Stimulated activated CD4-positive, alpha-beta T cell treated with anti-CD3 and anti-CD28 coated beads, Interleukin-12 subunit alpha, Interleukin-12 subunit beta, amount 100 ng/mL, for 24 hours (primary cell): ENCODE measurements at places on chromosomes 5 and 9.

DNA sequence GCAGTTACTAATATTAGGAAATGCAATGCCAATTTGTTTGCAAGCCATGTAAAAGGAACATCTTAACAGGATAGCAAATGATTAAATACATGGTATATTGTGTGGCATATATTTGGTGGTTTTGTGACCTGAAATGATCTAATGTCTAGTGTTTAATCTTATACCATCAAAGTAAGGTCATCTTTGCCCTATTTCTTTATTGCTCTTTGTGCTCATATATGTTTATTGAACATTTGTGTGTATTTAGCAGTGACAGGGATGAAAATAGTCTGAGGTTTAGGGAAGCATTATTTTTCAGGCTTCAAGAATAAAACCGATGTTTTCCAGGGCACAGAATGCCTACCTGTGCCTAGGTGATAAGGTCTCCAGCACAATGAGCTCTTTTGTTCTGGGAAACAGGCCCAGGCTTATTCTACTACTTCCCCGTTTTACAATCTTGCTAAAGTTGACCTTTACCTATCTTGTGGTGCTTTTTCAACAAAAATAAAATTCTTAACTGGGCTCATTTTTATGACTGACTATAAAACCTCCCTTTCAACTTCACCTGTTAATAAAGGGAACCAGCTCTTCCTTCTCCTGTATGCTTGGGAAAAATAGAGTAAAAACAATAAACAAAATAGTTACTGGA, 105.6 kb upstream of the ANKH start:
- no peak for DNase-seq

- peak; percentile 41 for DNase-seq
Observed at GRCh38 chr5:173781816-173782670, 106.1 kb upstream of the CPEB4 start.

- no peak for DNase-seq
Observed at GRCh38 chr9:138052322-138052615, 174.7 kb downstream of the CACNA1B start.

GRCh38 chr5:177612215-177612673, 12.3 kb downstream of the B4GALT7 start:
- DNase-seq, result no peak

GRCh38 chr9:99590840-99591239, 230.8 kb upstream of the NR4A3 start:
- no peak for DNase-seq

DNA sequence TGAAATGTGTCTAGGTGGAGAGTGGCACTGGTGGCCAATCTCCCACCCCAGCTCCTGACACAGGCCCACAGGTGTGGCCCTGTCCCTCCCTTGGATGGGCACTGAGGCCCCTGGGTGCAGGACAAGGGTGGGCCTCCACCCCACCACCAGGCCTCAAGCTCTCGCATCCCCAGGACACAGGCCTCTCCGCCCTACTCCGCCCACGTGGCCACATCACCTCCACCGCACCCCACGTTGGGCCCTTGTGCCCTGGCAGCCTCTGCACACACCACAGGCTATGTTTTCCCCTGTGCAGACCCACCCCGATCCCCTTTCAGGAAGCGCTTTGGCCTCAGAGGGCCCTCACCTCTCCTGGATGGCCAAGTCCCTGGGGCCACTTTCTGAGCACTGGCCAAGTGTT, 54.7 kb downstream of the SECISBP2 start:
- DNase-seq, result no peak

GRCh38 chr5:178326374-178326715, 93.7 kb upstream of the PHYKPL start:
- no peak for DNase-seq

GRCh38 chr9:2620919-2621721, 467 bp upstream of the VLDLR start:
- peak; percentile 12 for DNase-seq

DNA sequence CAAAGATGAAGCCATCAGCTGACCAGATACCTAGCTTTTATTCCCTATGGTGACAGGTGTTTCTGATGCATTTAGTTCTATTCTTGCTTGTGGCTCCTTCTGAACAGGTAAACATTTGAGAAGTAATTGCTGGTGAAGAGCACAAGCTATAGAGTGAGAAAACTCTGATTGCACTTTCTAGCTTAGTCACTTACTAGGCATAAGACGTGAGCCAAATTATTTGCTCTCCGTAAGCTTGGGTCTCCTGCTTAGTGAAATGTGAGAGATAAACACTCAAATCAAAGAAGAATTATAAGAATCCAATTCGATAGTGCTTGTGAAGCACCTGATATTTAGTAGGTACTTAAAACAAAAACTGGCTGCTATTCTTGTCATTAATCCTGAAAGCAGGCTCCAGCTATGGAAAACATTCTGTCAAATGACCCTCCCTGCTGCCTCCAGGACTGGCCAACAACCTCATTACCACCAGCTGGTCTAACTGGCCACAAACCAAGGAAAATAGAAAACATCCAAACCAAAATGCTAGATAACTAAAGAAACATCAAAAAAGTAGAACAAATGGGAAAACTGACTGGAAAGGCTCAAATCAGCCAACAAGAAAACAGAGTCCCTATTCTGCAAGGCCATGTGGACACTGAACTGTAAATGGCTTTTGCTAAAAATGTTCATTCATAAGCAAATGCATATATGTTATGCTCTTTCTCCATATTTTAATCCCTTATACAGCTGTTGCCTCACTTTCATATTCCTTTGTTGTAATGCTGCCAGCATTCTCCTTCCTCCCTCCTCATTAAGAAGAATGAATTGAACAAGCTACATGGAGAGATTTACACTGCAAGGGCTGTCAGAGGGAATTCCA, 616.1 kb downstream of the DTWD2 start:
- DNase-seq, result no peak

DNA sequence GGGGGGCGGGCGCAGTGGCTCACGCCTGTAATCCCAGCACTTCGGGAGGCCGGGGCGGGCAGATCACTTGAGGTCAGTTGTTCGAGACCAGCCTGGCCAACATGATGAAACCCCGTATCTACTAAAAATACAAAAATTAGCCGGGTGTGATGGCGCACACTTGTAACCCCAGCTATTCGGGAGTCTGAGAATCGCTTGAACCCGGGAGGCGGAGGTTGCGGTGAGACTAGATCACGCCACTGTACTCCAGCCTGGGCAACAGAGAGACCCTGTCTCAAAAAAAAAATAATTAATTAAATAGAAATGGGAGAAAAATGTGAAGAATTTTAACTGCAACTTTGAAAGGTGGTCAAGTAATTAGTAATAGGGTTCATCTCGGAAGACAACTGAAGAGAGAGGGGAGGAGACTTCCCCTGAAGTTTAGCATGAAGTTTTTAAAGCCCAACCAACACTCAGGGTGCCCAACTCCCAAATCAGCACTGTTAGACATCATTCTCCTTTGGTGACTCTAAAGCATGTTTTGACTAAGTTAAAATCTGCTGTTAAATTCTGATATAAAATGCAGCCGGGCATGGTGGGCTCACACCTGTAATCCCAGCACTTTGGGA, 1.4 kb upstream of the CSNK1A1 start:
- DNase-seq, result no peak

DNA sequence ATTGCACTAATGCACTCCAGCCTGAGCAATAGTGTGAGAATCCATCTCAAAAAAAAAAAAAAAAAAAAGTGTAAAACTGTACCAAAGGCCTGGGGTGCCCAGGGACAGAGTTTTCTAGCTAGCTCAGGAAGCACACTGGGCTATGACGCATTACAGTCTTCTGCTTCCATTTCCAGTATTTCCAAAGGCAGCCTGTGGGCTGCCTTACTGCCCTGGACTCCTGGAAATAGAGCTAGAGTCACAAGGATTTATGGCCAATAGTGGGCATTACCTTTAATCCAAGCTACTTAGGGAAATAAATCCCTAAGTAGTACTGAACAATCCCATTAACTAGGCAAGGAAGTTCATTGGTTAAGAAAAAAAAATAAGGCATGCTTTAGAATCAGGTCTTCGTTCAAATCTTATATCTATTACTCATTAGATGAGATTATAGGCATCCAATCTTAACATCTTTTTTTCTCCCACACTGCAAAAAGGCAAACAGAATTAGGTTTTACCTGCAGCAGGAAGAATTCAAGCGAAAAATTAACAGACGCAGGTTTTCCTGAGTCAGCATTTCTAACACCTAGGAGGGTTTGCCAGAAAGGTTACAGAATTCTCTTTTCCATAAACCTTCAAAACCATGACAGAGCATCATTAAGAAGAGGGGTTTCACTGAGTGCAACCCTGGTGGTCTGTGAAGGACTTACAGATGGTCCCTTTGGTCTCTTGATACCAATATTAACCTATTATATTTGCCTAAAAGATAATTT, 85.6 kb upstream of the CCDC112 start:
- no peak for DNase-seq

- no peak for DNase-seq
Observed at GRCh38 chr9:132516911-132517310, 65.5 kb upstream of the BARHL1 start.

- no peak for DNase-seq
Observed at GRCh38 chr9:136011703-136012496, 50.7 kb upstream of the UBAC1 start.

GRCh38 chr9:135939351-135940265, 21.6 kb downstream of the UBAC1 start:
- peak; percentile 35 for DNase-seq

GRCh38 chr5:102625928-102626327, 127.1 kb upstream of the SLCO6A1 start:
- no peak for DNase-seq

- DNase-seq, result no peak
Observed at GRCh38 chr5:32566319-32567111, 18.8 kb upstream of the SUB1 start.

GRCh38 chr9:128182893-128183588, 8.3 kb downstream of the CIZ1 start:
- DNase-seq, result no peak

GRCh38 chr5:51486158-51486557, 102.9 kb downstream of the ISL1 start:
- DNase-seq, result no peak

GRCh38 chr9:76359365-76359764, 34.9 kb downstream of the RFK start:
- DNase-seq, result no peak

DNA sequence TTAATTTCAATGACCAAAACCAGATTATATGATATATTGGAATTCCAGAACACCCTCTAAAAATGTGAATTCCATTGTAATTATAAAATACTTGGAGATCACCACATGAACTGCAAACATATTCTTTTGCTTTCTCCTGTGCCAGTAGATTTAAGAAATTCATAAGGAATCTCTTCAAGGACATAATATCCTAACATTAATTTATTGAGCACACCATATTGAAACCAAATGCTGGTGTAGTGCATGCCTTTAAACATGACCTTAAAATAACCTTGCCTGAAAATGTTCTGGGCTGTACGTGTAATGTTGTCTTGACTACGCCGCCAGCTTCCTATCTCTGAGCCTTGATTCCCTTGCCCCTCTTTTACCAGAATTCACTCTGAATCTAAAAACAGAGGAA, 205.0 kb upstream of the ACTBL2 start:
- DNase-seq, result no peak
